ENCODE measurements at places on chromosomes 5 and 9. TPM values are rescaled to one million over a fixed set of nuclear protein-coding genes. Genes with fewer than 3 reads are reported as not detected.

Gene OTP
- total RNA-seq: 0.05 TPM

Gene ADAMTS19
- not detected for total RNA-seq

Gene PCDHB5
- total RNA-seq: 0.08 TPM

Gene PSD2
- 0.05 TPM for total RNA-seq

GRCh38 chr9:25700430-25700829 lies 22.2 kb upstream of the TUSC1 start:
- H3K4me1 ChIP-seq: no peaks in the 10 kb centered on the region
- no peak overlapping the region for H3K27ac ChIP-seq
- no peaks in the 10 kb centered on the region for H3K36me3 ChIP-seq
- H3K4me3 ChIP-seq: no peak overlapping the region
- no peak for DNase-seq

Measured in Panc1 (cell line).